ENCODE measurements at places on chromosomes 12 and 14.

DNA sequence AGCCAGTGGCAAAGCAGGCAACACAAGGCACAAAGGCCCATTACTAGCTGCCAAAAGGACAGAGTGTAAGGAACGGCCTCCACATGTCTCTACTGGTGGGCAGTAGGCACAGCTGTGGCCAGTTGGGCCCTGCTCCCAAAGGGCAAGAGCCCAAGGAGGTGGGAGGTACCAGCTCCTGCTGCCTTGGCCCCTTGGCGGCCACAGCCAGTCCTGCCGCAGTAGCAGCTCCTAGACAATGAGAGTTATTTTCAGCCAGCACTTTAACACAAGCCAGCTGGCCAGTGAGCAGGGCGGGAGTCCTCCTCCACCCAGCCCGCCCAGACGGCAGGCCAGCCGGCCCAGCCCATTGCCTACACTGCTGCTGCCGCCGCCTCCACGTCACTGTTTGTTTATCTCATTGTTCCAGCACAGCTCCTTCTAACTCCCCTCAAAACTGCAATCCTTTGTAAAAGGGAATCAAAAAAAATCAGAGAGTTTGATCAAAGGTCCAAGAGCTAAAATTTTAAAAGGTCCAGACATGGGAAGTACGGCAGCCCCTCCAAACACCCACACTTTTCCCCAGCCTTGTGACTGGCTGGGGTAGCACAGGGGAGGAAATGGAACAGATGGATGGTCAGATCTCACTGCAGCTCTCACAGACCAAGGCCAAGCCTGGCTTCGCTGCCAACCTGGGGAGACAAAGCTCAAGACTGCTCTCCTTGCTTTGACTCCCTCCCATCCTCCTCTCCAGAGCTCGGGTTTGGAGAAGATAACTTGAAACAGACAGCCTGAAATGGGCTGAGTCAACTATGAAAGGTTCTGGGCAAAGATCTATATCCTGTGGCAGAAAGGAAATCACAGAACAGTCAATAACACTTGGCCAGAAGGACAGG, 33.5 kb downstream of the FMNL3 start:
- no peak for DNase-seq

DNA sequence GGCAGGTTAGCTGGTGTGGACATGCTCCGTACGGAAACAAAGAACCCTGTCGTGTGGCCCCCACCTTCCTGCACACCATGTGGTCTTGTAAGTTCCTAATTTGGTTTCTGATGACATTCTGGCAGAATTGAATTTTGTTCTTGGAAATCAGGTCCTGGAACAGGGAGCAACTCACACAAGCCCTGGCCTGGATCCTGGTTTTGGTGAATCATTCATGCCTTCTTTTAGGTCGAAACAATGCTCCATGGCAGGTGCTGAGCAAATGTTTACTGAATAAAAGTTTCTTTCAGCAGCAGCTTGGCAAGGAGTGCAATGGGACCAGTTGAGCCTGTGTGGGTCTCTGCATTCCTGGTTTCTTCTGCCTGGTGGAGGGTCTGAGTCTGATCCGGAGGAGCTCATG, 978.4 kb downstream of the BCL11B start:
- DNase-seq: no peak

DNA sequence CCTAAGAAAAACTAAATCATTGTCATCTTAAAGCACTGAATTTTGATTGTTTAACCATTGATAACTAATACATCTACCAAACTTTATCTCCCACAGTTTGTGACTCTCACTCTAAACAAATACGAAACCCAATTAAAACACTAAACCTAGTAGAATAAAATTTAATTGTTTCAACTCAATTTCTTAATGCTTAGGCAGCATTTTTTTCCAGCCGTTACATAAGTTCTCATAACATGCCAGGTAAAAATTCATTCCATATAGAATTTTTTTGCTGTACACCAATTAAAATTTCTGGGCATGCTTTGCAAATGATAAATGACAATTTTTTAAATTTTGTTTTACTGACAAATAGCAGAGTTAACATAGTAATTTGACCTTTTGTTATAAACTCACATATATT, 658.2 kb upstream of the FLRT2 start:
- DNase-seq: no peak

DNA sequence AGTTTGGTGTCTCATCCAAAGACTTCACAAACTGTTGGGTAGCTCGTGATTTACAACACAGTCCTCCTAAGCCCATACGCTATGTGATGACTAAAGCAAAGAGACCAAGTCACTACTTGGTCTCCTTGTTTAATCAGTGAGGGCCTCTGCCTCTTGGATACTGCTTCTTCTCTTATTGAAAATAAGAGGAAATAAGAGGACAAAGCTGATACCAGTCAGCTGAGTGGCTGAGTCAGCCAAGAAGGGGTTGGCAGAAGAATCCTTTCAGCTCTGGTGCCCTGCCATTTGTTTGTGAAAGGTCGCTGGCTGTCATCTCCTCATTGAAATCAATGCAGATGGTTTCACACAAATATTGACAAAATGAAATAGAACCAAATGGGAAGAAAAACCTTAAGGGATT, 67.5 kb upstream of the SLC35F4 start:
- DNase-seq: no peak

GRCh38 chr14:104383088-104383995, 196.2 kb upstream of the C14orf180 start:
- no peak for DNase-seq

DNA sequence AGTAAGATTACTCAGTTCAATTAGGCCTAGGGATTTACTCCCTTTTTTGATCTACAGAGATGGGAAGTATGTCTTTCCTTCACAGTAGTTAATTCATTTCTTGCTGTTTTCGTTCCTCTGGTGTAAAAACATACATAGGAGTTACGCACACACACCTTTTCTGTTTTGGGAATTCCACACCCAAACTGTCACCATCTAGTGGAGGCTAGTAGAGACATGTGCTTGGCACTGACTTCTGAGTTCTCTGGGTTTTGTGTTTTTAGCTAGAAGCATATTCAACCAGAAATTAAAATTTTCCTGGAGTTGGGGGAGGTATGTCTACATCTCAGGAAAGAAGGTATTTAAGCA, 1.4 kb downstream of the SUSD6 start:
- no peak for DNase-seq

- DNase-seq: no peak
Measured at GRCh38 chr12:131672941-131673887, 37.7 kb upstream of the SFSWAP start.

- DNase-seq: no peak
Measured at GRCh38 chr12:30626847-30627246, 68.8 kb downstream of the IPO8 start.

GRCh38 chr14:75417674-75418073, 10.1 kb upstream of the JDP2 start:
- DNase-seq: no peak

DNA sequence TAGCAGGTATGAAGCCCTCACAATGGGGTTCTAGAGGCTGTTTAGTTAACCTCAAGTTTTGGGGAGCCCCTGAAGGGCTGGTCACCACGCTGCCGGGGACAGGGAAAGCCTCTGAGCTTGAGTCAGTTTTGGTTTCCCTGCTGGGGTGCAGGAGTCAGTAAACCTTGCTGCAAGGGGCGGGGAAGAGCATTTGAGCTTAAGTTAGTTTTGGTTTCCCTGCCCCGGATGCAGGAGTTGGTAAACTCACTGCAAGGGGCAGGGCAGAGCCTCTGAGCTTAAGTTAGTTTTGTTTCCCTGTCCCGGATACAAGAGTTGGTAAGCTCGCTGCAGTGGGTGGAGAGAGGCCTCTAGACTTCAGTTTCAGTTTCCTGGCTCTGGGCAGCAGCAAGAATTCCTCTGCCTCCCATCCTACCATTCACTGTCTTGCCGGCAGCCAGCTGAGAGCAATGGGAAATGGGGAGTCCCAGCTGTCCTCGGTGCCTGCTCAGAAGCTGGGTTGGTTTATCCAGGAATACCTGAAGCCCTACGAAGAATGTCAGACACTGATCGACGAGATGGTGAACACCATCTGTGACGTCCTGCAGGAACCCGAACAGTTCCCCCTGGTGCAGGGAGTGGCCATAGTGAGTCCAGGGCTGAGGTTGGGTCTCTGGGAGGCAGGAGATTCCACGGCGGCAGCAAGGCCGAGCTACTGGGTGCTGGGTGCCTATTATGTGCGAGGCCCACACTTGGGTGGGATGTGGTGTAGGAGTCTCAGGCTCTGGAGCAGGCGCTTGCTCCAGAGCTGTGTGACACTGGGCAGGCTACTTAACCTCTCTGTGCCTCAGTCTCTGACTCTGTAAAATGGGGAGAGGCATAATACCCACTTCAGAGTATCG, at the start of gene OAS2:
TSS of gene OAS2 (plus strand) at position 357 of the 878 bp plus-strand sequence. CDS start at position 447, 90 bp downstream.
- peak; percentile 47 for DNase-seq

DNA sequence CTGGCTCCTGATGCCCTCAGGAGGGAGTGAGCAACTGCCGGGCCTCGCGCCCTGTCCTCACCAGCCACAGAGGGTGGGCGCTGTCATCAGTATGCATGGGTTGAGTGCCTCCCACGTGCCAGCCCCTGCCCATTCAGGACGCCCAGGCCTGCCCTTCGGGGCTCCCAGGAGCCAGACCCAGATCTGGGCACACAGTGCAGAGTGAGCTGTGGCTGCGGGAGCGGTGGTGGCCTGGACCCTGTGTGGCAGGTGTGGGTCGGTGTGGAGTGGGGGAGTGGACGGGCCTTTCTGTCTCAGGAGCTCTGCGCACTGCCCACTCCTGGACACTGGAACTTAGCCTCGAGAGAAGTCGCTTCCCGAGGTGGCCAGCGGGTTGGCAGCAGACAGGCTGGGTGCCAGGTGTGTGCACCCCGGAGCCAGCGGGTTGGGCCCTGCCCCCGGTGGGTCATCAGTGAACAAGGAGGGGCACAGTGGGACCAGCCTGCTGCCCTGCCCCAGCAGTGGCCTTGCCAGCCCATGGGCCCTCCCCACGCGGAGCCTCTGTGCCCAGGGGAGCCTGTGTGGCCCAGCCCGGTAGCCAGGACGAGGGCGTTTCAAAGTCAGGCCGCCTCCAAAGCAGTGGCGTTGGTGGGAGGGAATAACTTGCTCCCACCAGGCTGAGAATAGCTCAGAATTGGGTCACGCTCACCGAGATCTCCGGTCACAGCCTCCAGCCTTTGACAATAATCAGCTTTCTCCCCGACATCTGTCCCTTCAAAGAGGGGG, 9.5 kb downstream of the TRMT61A start:
- no peak for DNase-seq

- DNase-seq: no peak
Measured at GRCh38 chr12:66623455-66623854, 55.4 kb downstream of the GRIP1 start.

DNA sequence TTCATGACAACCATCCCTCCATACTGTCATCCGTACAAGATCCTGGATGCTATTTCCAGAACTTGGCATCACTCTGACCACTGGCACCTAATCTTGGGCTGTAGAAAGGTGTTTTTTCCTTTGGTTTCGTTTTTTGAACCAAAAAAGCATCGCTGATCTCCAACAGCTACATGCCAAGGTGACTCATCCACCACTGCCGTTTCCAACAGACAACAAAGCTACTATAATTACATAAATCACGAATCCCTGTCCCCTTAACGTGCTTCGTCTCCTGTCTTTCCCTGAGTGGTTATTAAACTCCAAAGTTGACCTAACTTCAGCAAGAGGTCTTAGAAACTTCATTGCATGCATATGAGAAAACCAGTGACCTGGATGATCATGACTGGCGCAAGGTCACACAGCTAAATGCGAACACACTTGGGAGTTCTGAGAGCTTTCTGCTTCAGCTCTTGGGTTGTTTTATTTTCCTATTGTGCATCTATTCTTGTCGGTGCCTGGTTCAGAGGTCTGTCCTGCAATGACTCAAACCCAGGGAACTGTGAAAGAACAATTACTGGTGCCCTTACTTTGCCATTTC, 99.9 kb downstream of the PPM1H start:
- DNase-seq: no peak

GRCh38 chr12:55049676-55050075, 29.9 kb downstream of the NEUROD4 start:
- DNase-seq: no peak

DNA sequence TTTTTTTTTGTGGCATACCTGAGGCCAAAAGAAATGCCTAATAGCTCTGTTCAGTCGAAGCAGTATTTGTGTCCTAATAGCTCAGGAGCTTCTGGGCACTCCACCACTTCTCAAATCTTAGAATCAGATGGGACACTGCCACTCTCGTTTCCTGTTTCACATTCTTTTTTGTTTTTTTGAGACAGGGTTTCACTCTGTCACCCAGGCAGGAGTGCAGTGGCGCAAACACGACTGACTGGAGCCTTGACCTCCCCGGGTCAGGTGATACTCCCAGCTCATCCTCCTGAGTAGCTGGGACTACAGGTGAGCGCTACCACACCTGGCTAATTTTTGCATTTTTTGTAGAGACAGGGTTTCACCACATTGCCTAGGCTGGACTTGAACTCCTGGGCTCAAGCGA, 52.7 kb downstream of the SPPL3 start:
- DNase-seq: no peak

- peak; percentile 83 for DNase-seq
Measured at GRCh38 chr14:98177551-98177950, 1094.4 kb downstream of the BCL11B start.

GRCh38 chr12:102659200-102659911, 179.0 kb upstream of the IGF1 start:
- no peak for DNase-seq

DNA sequence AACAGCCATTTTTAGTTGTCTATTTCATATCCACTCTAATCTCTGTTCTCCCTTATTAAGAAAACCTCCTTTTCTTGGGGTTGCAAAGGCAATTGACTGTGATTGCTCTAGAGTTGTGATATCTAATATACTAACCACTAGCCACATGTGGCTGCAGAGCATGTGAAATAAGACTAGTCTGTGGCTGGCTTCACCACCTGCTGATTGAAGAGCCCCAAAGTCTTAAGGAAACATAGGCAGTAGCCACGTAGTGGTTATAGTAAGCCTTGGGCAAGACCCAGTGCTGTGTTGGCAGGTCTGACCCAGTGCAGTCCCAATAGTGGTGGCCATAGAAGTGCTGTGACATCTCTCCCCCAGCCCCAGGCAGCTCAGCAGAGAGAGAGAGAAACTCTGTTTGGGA, 28.4 kb upstream of the ATP2B1 start:
- no peak for DNase-seq

DNA sequence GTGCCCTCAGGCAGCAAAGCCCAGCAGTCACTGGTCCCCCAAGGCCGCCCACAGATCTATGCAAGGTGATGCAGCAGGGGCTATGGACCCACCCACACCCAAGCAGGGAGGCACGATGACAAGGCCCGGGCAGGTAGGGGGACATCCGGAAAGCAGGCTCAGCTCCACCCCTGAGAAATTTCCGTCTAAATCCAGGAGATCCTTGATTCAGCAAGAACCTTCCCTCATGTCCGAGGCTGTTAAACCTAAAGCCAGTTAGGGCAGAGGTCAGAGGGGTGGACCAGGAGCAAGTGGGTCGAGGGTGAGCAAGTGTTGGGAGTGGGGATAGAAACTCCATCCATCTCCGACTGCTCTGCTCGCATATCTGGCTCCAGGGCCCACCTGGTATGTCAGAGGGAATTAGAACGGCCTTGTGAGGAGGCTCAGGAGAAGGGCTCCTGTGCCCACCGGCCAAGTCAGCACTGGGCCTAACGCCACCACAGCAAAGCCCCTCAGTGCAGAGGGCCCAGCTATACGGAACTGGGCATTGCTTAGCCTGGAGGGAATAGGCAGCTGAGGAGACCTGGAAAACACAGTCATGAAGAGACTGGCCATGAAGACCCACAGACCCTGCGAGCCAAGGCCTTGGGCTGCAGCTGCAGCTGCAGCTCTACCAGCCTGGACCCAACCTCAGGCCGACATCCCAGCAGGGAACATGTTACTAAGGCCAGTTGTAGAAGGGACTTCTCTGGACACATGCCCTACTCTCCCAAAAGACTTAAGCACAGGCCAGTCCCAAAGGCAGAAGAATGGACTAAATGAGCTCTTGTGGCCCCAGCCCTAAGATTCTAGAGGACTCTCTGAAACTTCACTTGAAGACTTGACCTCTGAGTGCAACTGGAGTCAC, 34.3 kb downstream of the DAD1 start:
- no peak for DNase-seq

GRCh38 chr12:117972301-117972700, 3.5 kb upstream of the KSR2 start:
- DNase-seq: no peak
